ENCODE measurements at places on chromosomes 3 and 15.

DNA sequence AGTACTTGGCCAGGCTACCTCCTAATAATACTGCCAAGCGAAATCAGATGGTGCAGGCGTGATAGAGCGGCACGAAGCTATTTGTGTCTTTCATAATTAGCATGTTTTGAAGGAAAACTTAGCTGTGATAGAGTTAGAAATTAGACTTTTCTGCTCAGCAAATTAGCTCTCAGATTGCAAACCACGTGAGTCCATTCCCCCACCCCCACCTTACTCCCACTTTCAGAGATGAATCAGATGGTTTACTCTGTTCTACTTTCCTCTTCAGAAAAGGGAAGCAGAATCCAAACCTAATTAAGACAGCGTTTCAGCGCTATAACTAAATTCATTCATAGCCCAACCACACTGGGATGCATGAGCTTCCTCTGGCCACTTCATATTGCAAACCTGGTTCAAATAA is 214.6 kb downstream of the SLCO3A1 start:
- DNase-seq, result no peak

- no peak for DNase-seq
These were observed 169.7 kb upstream of the AGTR1 start for GRCh38 chr3:148528024-148528423.

GRCh38 chr3:74614107-74614967 is at the start of gene CNTN3:
CNTN3 (minus strand) TSS chr3:74614659; CDS start chr3:74521112, 93,547 bp downstream.
- DNase-seq, result no peak

- DNase-seq, result no peak
These were observed 126.1 kb upstream of the ABHD17C start for GRCh38 chr15:80568876-80569605.

DNA sequence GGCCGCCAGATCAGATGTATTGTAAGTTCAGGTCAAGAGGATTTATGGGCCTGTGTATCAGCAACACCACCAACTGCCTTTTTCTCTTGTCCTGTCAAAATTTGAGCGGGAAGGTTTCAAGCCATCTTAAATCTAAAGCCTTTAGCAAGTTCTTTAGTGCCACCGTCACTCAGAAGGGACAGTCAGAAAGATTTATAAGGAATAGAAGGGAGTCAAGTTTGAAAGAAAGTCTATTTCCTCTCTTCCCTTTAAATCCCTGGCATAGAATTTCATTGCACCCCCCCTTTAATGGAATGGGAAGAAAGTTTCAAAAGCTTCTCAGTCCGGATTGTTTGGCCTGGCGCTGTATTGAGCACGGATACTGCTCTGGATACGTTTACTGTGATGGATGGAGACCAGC is 359.4 kb downstream of the FEZF2 start:
- DNase-seq, result no peak

GRCh38 chr3:182713743-182714517 is 79.4 kb upstream of the ATP11B start:
- peak; percentile 80 for DNase-seq

- no peak for DNase-seq
These were observed 108.5 kb upstream of the CMC1 start for GRCh38 chr3:28132941-28133340.

- no peak for DNase-seq
These were observed 37.0 kb upstream of the TRIM71 start for GRCh38 chr3:32780735-32781210.

DNA sequence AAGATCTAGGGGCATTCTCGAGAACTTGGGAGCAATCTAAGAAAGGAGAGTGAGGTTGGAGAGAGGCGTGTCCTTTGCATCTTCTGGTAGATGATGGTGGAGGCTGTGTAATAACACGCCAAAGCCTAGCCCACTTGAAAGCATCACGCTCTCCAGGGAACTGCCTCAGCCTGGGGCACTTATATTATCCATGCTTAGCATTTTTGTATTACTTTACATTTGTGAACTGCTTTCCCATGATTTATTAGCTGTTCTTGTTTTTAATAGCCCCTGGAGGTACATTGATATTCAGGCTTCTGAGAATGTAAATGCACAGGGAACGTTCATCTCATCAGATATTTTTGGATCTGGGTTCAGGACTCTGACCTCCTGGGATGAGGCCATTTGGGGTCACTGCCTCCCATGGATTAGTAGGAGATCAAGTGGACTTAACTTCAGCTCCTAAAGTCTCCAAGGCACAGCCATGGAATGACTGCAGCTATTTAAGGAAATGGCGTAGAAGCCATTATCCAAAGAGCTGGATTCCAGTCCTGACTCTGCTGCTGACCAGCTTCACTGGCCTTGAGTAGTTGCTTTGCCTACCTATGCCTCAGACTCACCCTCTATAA is 124.9 kb downstream of the LPP start:
- DNase-seq, result no peak

- DNase-seq, result no peak
These were observed 16.4 kb downstream of the GPR160 start for GRCh38 chr3:170054204-170054603.

GRCh38 chr3:55205990-55206389 is 278.1 kb upstream of the LRTM1 start:
- no peak for DNase-seq

- DNase-seq, result no peak
These were observed 51.7 kb downstream of the GRIP2 start for GRCh38 chr3:14488286-14489041.

DNA sequence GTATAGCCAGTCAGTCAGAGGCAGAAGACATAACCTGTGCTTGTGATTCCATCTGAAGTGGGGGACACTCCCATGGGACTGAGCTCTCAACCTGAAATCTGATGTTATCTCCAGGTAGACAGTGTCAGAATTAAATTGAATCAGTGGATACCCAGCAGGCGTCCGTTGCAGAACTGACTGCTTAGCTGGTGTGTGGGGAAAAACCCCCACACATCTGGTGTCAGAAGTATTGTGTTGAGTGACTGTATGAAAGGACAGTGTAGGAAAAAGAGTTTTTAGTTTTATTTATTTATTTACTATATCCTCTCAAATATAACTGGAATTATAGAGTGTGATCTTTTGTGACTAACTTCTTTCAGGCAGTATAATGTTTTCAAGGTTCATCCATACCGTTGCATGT is 10.4 kb downstream of the KPNA4 start:
- DNase-seq, result no peak

- DNase-seq, result no peak
These were observed 210.8 kb upstream of the ARHGEF26 start for GRCh38 chr3:153910387-153910786.

GRCh38 chr3:194691481-194692283 is 6.0 kb downstream of the FAM43A start:
- DNase-seq, result no peak

GRCh38 chr3:123397921-123398785 is 50.7 kb downstream of the ADCY5 start:
- no peak for DNase-seq

GRCh38 chr3:16059081-16059537 is 115.4 kb upstream of the GALNT15 start:
- DNase-seq, result no peak

GRCh38 chr15:62644889-62645742 is 397.4 kb upstream of the TPM1 start:
- DNase-seq, result no peak

DNA sequence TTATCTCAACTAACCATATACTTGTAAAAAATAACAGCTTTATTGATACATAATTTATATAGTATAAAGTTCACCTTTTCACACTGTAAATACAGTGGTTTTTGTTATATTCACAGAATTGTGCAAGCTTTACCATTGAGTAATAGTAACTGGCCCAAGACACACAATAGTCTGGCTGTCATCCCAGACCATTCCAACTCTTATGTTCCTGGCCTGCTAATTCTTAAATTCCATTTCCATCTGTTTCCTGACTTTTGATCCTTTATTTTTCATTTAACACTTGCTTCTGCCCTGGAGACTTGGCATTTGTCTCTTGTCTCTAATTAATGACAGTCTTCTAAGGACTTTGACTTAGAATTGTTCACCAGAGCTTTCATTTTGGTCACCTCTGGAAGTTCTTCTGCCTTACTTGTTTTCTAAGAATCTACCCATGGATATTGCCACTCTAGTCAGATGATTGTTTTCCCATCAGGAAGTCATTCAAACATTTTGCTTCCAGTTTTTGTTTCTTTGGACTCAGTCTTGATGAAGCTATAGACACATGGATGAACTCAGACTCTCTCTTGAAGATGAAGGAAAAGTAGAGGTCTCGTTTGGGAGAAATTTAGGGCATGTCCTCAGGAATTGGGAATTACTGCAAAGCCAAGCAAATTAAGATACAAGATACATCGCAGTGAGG is 27.2 kb upstream of the PLSCR4 start:
- no peak for DNase-seq

GRCh38 chr15:70530503-70530902 is 232.9 kb downstream of the UACA start:
- no peak for DNase-seq

DNA sequence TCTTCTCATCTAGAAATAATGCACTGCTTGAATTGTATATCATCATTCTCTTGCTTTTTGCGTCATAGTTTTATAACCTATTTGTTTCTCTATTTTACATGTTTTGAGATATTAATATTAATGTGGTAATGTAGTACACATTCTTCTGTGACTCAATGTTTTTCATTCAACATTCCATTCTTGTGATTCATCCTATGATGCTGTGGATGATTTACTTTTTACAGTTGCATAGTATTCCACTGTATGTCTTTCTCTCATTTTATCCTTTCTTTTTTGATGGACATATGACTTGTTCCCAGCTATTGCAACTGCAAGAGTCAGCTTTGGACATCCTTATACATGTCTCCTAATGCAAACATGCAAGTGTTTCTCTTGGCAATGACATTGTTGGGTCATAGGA is 20.6 kb upstream of the VEPH1 start:
- no peak for DNase-seq

GRCh38 chr3:94615275-94616065 is 552.6 kb downstream of the NSUN3 start:
- DNase-seq, result no peak

DNA sequence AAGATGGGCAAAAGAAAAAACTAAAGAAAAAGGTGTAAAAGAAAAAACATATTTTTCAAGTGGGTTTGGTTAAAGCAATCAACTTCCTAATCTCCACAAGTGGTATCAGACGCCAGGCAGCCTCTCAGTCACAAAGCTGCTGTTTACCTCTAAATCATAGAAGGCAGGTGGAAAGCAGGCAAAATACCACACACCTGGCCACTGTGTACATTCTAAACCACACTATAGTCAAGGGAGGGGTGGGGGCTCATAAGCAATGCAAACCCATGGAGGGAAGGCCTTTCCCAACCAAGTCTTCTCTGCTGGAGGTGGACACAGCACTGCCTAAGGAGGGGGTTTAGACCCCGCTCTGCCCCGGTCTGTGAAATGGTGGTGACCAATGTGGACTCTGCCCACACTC is 50.4 kb downstream of the MCF2L2 start:
- peak; percentile 98 for DNase-seq

GRCh38 chr15:47746516-47746915 is 29.2 kb downstream of the SEMA6D start:
- no peak for DNase-seq

- DNase-seq, result no peak
These were observed 50.1 kb downstream of the CFAP20DC start for GRCh38 chr3:58999774-59000160.

- no peak for DNase-seq
These were observed 53.2 kb downstream of the LIPC start for GRCh38 chr15:58484791-58485600.

All from NCI-H774 (cell line).